ENCODE measurements at places on chromosomes 6 and 20.

DNA sequence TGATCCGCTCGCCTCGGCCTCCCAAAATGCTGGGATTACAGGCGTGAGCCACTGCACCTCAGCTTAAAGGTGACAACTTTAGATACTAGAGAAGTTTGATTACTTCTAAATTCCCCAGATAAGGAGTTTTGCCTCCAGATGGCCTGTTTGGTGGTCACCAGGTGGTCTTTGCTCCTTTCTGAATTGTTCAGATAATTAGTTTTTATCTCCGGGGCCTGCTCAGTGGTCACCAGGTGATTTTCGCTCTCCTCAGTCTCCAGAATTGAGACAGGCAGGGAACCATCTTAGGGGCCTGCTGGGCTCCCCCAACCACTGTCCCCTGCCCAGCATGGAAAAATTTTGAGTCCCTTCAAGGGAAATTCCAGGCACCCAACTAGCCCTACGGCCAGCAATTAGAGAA lies 62.6 kb downstream of the GPR6 start:
- no peak for DNase-seq

GRCh38 chr20:17680836-17681725 lies 961 bp downstream of the RRBP1 start:
- peak; percentile 73 for DNase-seq

DNA sequence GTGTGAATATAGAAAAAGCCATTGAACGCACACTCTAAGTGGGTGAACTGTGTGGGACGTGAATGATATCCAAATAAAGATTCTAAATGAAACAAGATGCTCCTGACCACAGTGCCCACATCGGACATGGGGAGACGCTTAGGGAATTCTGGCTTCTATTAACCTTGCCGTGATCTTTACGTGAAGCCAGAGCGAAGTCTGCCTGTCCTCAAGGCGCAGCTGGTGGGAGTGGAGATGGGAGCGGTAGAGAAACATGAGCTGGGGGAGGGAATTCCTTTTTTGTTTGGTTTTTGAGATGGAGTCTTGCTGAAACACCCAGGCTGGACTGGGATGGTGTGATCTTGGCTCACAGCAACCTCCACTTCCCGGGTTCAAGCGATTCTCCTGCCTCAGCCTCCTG lies 46.0 kb downstream of the VSTM2L start:
- no peak for DNase-seq

DNA sequence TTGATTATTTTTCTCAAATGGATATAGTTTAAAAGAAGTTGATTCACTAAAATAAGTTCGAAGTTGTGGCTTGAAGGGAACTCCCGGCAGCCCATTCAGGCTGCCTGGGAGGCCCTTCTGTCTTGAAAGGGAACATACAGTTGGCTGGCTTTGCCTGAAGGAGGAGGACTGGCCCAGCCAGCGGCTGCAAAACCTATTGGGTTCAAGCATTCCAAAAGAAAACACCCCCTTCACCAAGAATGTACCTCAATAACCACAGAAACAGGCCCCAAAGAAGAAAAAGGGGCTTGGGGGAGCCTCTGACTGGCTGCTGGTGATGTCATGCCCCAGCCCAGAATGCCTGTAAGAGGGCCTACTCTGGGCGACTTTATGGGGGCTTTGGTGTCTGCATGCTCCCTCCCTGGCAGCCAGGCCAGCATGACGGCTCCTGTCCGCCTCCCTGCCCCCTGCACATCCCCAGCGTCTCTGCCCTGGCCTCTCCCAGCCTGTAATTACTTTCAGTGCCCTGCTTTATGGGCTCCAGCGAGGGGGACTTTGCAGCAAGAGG lies 36.5 kb downstream of the MAFB start:
- DNase-seq, result no peak

DNA sequence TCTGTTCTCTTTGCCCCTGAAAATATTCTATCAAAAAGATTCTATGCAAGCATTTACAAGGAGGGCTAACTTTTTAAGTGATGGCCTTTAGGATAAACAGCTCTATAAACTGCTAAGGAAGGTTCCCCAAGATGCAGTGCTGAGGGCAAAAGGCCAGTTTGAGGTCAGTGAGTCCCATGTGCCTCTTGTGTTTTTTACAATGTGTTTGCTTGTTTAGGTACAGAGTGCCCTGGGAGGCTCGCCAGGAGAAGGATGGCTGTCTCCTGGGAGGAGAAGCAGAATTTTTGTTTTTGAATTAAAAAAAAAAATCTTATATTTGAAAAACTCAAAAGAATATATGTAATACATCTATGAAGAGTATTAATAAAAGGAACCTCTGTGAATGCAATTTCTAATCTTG lies 12.8 kb downstream of the MTCH1 start:
- DNase-seq, result no peak

DNA sequence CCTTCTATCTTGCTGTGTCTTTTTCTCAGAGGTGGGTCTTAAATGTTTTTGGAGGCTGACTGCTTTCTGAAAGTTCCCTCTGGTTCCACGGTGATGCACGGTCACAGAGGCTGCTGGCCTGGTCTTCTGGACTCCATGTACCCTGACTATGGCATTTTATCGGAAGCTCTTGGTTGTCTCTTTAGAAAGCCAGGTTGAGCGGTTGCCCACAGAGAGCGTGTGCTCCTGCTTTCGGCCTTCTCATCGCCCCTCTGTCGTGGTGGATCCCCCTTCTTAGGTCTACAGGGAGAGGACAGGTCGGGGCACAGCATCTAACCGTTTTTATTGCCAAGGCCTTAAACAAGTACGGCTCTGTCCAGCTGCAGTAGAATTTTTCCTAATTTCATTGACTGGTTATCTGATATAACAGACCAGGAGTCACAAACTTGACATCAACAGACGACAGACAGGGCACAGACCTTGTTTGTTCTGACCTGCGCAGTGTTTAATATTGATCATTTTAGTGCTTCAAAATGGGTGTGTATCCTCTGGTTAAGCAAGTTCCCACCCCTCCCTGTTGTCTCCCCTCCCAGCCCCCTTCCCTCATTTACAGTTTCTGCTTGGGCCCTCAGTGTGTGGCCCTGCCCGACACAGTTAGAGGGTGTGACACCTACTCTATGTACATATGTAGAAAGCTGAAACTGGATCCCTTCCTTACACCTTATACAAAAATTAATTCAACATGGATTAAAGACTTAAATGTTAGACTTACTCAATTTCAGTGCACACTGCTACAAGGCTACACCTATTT lies 24.7 kb downstream of the SYTL3 start:
- no peak for DNase-seq

DNA sequence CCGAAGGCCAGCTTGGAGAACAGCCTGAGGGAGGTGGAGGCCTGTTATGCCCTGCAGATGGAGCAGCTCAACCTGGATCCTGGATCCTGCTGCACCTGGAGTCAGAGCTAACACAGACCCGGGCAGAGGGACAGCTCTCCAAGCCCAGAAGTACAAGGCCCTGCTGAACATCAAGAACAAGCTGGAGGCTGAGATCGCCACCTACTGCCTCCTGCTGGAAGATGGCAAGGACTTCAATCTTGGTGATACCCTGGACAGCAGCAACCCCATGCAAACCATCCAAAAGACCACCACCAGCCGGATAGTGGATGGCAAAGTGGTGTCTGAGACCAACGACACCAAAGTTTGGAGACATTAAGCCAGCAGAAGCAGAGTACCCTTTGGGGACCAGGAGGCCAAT lies 223.5 kb upstream of the ID4 start:
- DNase-seq, result no peak

DNA sequence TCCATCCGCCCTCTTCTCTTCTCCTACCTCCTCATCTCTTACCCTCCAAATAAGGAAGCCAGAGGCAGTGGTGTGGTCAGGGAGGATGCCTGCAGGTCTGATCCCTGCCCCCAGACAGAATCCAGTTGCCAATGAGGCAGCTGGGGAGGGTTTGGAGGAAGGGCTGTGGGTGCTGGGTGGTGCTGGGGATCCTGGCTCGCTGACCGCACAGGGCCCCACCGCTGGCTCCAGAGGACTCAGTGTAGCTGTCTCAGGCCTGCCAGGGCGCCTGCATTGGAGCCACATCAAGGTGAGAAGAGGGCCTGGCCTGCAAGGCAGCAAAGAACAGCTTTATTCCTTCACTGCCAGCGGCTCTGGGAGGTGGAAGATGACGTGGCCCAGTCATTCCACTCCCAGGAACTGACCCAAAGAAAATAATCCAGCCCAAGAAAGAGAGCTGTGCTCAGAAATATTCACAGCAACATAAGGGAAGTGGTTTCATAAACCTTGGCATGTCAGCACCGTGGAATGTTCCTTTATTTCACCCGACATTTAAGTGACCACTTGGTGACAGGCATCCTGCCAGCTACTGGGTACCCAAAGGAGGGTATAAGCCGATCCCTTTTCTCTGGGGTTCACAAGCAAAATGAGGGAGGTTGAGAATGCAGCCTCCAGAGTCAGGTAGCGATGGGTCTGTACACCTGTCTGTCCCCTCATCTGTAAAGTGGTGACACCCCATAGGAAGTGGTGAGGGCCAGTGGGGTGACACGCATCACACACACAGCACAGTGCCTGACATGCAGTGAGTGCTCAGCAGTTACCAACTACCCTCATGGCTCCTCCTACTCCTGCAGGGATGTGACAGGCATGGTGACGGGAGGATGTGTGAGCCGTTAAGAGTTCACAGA lies 125.1 kb downstream of the SNX5 start:
- no peak for DNase-seq

DNA sequence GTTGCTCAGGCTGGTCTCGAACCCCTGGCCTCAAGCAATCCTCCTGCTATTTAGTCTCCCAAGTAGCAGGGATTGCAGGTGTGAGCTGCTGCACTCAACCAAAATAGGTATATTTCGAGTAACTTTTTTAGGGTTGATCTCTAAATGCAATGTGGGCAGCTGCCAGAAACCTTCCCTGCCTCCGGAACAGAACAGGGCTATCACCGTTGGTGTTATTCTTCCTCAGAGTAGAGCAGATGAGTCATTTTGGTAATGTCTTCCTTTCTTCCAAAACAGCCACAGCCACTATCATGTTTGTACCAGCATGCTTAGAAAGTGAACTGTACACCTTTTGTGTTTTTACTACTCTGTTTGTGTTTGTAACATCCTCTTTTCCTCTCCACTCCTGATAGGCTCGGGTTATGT lies 44.1 kb downstream of the SNX9 start:
- peak; percentile 31 for DNase-seq

DNA sequence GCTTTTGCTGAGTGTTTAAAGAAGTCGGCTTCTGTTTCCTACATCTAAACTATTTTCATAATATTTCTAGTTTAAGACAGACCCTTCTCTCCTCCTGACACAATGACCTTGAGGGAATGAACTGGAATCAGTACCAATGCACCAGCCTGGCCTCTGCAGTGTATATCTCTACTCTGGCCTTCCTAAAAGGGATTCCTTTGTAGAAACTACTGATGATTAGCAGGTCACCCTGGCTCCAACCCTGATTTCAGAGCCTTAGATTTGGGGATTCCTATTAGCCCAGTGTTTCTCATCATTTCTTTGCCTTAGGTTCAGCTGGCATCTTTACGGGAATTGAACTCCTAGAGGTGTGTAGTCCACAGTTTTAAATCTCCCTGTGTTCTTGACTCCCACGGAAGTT lies 75.4 kb downstream of the ADGRB3 start:
- no peak for DNase-seq

DNA sequence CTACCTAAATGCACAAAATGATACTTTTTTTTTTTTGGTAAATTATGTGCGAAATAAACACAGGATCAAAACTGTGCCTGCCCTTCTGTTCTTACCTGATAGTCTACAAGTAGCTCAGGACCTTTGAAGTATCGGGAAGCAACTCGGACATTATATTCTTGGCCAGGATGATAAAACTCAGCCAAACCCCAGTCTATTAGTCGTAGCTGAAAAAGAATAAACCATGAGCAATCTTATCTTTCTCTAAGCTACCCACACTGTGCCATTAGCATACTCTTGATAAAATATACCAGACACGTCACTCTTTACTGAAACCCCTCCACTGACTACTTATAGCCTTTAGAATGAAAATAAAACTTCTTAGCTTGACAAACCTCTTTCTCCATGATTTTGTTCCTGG lies 29.8 kb upstream of the TBC1D20 start:
- DNase-seq, result no peak

- DNase-seq, result no peak
Observed at GRCh38 chr20:1718604-1719384, 61.2 kb upstream of the SIRPG start.

Measured in activated CD4-positive, alpha-beta T cell treated with anti-CD3 and anti-CD28 coated beads, Interleukin-2, Interleukin-4, amounts not matched to agents 100 ng/mL and 50 ng/mL, durations not matched to agents 16 hours and 8 hours (primary cell).